ENCODE measurements at places on chromosomes 5 and 9.

- DNase-seq = no peak
These were observed 96.7 kb downstream of the NUDT12 start for GRCh38 chr5:103465891-103466290.

- no peak for DNase-seq
These were observed 16.1 kb upstream of the PRLR start for GRCh38 chr5:35246411-35246810.

- DNase-seq = no peak
These were observed 59.7 kb upstream of the ANKRD33B start for GRCh38 chr5:10503997-10504793.

DNA sequence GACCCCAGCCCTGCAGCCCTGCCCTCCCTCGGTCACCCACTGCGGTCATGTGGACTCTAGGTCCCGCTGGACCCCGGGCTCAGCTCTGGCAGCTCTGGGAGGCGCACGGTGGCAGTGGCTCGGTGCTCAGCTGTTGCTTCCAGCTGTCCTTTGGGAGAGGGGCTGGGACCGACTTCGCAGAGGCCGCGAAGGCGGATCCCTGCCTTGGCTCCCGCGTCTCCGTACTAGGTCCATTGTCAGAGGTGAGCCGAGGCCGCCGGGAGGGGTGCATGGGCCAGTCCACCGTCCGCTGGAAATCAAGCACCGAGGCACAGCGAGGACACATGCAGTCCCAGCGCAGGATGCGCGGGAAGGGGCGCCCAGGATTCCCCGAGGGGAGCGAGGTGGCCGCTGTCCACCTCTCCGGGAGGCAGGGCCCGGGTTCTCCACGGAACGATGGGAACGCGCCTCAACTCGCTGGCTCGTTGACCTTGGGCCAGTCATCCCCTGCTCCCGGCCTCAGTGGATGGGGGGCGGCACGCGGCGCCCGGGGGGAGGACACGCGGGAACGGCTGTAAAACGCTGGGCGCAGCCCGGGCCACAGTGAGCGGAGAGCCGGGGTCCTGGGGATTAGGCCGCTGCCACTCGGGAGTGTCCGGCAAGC is 732 bp downstream of the GBGT1 start:
- no peak for DNase-seq

- no peak for DNase-seq
These were observed 11.1 kb downstream of the ZNF608 start for GRCh38 chr5:124735169-124735858.

DNA sequence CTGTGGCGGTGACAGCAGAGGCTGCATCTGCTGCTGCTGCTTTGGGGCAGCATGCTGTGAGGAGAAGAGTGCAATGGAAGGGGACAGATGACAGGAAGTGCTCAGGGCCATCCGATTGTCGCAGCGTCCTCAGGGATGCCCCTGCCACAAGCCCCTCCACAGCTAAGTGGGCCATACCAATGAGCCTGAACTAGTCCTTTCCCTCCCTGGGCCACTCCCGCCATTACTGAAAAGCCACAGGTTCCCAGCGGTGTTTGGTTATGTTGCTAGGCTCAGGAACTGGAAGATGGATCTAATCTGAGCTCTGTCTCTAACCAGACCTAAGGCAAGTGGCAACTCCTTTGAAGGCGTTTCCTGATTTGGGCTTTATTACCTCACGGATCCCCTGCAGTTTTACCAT is 109.2 kb downstream of the GAPVD1 start:
- DNase-seq = no peak

GRCh38 chr5:72541501-72542225 is 34.5 kb upstream of the ZNF366 start:
- no peak for DNase-seq

DNA sequence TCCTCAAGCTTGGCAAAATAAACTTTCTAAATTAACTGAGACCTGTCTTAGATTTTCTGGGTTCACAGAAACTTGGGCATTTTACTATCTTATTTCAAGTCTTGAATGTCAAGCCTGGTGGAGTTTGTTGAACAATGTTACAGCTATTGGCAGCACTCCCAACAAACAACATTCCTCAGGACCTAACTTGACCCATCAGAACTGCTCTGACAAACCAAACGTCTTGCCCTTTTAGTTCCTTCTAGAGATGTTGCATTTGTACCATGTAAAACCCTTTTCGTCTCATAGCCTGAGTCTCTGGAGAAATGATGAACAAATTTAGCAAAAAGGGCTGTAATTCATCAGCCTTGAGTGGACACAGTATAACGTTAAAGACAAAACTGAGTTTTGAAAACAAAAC is 51.1 kb downstream of the GNA14 start:
- DNase-seq = no peak

GRCh38 chr5:73687357-73687756 is 61.4 kb downstream of the ARHGEF28 start:
- DNase-seq = no peak

DNA sequence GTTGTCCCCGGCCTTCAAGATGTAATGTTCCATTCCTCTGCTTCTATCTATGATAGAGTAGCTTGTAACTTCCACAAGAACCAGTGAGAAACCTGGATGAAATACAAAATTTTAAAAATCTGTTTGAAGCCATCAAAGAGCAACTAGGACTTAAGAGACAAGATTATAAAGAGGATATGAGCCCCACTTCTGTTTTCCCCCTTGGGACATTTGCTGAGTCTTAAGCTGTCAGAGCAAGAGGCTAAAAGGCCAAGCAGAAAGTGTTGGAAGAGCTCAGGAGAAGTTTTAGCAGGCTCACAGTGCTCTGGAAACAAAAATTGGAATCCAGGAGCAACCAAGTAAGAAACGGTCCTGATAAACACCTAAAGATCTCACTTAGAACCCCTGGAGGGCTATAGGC is 76.1 kb downstream of the ADRB2 start:
- DNase-seq = no peak

DNA sequence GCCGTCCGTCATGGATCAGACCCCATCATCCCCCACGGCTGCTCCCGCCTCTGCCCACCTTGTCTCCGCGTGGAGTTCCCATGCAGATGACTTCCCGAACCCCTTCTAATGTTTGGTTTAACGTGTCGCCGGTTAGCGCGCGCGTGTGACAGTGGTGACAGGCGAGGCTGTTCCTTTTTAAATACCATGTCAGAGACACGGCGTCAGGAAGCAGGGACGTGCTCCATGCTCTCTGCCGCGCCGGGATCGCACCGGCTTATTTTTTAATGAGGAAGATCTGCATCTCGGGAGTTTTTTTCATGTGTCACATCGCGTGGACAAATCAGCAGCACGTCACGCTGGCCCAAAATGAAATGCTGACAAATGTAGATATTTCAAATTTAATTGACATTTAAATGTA is 35.9 kb downstream of the CRB2 start:
- DNase-seq = no peak

DNA sequence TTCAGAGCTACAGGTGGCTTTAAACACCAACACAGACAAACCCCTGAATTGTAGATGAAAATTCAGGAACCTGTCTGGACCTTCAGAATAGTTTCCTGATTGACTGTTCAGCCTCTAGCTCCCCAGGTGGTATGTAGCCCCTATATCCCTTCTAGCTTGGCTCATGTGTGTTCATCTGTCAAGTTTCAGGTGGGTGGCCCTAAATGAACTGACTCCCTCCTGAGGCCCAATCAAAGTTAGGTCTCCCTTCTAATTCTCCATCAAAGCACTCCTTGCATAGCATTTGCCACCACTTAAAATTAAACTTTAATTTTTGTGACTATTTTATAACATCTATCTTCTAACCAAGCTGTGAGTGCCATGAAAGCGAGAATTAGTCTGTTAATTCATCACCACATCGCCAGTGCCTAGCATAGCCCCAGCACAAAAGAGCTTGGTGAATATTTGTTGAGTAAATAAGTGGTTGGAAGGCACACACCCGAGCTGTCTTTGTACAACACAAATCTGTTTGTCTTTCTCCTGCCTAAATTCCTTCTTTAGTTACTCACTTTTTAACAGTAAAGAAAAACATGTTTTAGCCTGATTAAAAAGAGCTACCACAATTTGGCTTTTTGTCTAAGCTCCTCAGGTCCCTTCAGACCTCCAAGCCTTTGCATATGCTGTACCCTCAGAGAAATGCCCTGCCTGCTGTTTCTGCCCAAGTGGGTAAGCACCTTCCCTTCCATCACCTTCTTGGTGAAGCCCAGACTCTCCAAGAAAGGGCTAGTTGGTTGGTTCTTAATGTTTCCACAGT is 138.1 kb upstream of the HMHB1 start:
- no peak for DNase-seq

GRCh38 chr5:104778-105296 is 12.9 kb downstream of the PLEKHG4B start:
- no peak for DNase-seq

DNA sequence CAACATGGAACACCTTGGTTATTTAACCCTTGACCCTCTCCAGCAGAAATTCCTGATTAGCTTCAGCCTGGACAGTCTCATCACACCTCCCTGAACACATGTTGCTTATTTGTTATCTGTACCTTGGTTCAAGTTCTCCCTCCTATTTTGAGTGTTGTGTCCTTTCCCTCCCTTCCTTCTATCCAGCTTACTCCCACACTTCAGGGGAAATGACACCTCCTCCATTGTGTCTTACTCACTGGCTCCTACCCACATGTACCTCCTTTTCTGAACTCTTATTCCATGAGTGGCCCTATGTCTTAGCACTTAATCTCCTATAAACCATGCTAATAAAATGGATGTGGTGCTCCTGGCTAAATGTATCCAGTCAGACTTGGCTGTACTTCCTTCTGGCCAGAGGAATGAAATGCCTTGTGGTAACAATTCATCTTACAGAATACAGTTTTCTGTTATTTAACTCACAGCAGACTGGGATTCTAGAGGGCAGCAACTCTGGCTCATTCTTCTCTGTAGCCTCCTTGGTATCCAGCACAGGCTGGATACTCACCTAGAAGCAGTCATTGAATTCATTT is 11.2 kb downstream of the LIX1 start:
- no peak for DNase-seq

GRCh38 chr5:179866241-179867078 is 7.8 kb upstream of the MRNIP start:
- no peak for DNase-seq

DNA sequence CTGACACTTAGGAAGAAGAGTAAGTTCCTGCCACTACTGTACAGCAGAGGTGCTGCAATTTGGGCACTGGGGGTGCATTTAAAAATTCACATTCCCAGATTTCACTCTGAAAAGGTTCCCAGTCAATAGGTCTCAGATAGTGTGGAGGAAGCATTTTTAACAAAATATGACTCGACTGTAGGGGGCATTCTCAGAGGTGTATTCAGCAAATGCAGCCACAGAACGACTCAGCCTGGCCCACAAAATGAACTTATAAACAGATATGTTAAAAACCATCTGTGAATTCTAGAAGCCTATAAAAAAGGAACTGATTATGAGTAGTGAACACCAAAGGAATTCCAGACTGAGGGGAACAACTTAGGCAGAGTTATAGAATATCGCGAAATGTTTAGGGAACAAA is 31.1 kb downstream of the MLLT3 start:
- DNase-seq = no peak

DNA sequence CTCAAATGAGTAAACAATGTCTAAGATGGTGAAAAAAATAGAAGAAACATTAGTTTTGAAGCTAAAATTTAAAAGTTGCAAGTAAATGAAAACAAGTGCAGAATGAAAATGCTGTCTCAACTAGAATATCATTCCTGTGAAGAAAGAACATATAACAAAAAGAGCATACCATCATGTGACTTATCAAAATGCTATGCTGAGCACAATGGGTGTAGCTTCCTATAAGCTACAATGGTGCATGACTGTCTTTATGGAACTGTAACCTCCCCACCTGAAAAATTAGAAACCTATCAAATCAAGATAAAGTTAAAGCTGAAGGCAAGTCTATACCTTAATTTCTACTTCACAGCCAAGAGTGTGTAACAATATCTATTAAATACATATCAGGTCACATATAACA is 192.0 kb downstream of the AP3B1 start:
- DNase-seq = no peak

DNA sequence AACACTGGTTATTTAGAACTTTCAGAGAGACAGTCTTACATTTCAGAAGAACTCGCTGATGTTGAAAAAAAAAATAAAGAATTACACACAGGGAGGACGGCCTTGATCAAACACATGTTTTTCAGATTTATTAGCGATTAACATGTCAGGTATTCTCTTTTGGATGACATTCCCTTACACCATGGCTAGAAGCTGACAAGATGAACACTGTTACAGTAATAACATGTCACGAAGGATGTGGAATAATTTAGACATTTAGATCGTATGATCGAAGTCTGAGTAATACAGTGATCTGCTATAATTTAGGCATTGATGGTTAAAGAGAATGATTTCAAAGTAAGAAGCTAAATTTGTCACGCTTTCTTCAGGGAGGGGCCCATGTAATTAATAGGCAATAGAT is 24.6 kb upstream of the FBXL7 start:
- DNase-seq = no peak

DNA sequence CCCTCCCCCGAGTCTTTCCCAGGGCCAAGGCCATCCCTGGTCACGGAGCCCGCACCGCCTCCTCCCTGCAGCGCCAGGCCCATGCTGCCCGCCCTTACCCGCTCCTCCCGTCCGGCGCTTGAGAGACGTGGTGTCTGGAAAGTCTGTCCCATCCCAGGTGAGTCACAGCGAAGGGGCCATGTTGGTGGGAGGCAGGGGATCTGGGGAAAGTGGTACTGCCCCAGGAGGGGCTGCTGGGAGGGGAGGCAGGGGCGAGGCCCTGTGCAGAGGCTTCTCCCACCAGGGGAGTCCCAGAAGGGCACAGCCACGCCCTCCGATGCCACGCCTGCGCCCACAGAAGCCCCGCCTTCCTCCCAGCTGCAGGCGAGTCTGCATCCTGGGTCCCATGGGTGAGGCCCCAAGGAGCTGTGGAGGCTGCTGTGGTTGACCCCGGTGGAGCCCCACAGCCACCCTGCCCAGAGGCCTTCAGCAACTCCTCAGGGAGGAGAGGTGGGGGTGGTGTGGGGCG is 107.0 kb upstream of the PPP1R26 start:
- no peak for DNase-seq

DNA sequence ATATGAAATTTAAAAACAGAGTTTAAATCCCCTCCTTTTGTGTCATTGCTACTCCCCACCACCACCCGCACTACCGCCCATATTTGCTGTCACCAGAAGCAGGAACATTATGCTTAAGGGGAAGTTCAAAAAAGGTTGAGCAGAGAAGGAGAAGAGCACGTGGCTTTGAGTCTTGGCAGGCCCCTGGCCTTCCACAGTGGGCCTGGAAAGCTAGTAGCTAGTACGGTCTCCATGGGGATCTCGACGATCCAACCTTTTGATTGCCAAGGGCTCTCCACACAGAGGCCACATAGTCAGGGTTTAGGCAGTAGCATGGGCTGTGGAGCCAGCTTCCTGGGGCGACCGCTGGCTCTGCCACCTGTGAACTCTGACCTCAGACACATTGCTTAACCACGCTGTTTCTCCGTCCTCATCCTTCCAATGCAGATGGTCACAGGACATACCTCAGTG is 90.1 kb downstream of the GOLPH3 start:
- no peak for DNase-seq

GRCh38 chr9:123353984-123354591 is 1.9 kb upstream of the CRB2 start:
- peak; percentile 57 for DNase-seq

GRCh38 chr9:117691367-117691766 is 12.8 kb upstream of the TLR4 start:
- DNase-seq = no peak

- DNase-seq = no peak
These were observed 34.3 kb downstream of the UBE2R2 start for GRCh38 chr9:33851301-33851700.
